Activated CD4-positive, alpha-beta memory T cell treated with anti-CD3 and anti-CD28 coated beads for 36 hours (primary cell): ENCODE measurements at places on chromosomes 7 and 10. TPM values are rescaled to one million over a fixed set of nuclear protein-coding genes. Genes with fewer than 3 reads are reported as not detected.

The MBL2 gene
- total RNA-seq, result not detected

GRCh38 chr7:158849442-158849767 is 7.0 kb upstream of the DYNC2I1 start:
- DNase-seq, result no peak

- DNase-seq, result no peak
Measured at GRCh38 chr7:29216128-29216527, 21.6 kb downstream of the CHN2 start.

GRCh38 chr10:20240643-20241042 is 424.4 kb downstream of the PLXDC2 start:
- no peak for DNase-seq

The STK31 gene
- total RNA-seq, result not detected

DNA sequence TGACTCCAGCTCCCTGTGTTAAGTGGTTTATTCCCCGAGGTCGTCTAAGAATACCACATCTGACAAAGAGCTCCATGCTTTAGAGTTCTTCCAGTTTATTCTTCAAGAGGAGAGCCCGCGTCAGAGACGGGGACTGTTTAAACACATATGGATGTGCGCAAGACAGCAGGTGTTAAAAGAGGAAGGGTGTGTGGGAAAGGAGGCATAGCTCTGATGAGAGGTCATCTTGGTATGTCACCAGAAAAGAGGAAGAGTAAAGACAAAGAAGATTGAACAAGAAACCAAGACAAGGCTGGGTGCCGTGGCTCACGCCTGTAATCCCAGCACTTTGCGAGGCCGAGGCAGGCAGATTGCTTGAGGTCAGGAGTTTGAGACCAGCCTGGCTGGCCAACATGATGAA is 258.7 kb downstream of the CCDC3 start:
- DNase-seq, result no peak

The CPXM2 gene
- not detected for total RNA-seq

The BPGM gene
- total RNA-seq, result 24.9 TPM

DNA sequence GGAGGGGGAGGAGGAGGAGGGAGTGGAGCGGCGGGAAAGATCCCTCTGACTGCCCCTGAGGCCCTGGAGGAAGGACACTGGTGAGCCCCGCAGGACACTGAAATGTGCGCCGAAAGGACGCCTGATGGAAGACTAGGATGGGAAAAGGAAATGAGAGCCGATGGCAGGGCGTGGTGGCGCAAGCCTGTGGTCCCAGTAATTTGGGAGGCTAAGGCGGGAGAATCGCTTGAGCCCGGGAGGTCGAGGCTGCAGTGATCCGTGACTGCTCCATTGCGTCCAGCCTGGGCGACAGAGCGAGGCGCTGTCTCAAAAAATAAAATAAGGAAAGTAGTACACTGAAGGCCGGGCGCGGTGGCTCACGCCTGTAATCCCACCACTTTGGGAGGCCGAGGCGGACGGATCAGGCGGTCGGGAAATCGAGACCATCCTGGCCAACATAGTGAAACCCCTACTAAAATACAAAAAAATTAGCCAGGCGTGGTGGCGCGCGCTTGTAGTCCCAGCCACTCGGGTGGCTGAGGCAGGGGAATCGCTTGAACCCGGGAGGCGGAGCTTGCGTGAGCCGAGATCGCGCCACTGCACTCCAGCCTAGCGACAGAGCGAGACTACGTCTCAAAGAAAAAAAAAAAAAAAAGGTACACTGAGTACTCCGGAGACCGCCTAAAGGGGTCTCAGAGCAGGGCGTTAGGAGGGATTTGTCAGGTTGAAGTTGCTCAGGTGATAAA is 561 bp upstream of the HNRNPF start:
- peak; percentile 87 for DNase-seq

GRCh38 chr10:131757285-131758058 is 143.3 kb upstream of the PPP2R2D start:
- DNase-seq, result no peak

DNA sequence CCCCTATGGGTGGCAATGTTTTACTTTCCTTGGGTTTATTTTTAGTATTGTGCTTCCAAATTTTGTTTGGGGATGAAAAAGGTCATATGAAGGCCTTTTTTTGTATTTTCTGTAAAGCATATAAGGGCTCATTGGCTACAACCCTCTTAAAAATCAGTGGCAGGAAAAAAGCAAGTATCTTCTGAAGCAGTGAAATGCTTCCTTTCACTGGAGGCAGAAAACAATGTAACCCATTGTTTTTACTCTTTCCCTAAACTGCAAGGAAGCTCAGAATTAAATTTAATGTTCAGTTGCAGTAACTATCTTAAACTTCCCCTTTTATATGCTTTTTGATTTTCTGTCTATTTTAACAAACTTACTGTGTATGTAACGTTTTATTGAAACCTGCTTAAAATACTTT is 148.7 kb upstream of the LYZL1 start:
- DNase-seq, result no peak

DNA sequence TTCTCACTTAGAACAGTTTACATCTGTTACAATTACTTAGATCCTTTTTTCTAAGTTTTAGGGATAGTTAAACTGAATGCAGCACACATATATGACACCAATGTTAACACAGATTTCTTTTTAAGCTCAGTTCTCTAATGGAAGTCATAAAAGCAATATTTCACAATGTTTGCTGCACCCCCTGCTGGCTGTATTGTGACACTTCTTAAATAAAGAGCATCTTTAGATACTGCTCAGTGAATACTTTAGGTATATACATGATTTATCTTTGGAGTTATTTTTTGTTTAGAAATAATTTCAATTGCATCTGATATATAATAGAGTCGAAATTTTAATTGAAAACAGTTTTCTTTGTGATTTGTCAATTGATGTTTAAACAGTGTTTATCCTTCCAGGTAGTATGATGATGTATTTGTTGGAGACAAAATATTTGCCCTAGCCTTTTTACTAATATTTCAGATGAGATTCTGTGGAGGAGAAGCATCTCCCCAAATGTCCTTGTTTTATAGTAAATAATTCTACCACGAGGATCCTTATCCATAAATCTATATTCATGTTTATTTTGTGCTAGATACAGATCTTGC is 174.4 kb downstream of the ST7 start:
- peak; percentile 48 for DNase-seq

The AKR1B15 gene
- not detected for total RNA-seq

- no peak for DNase-seq
Measured at GRCh38 chr10:93356516-93356915, 125.6 kb downstream of the MYOF start.

DNA sequence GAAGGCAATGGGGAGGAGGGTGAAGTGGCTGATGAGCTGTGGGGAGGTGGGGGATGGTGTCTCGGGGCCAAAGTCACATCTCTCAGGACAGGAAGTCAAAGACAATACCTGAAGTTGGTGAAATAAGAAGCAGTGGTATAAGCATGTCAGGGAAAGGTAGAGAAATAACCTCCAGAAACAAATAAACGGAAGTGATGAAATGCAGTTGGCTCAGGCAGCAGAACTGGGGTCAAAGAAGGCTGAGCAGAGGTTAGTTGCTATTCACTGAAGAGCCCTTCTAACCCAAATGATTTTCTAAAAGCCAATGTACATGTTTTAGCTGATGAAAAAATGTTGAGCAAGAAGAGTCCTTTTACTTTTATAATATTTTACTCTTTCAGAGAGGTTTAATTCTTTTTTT is 78.6 kb upstream of the ADRB1 start:
- no peak for DNase-seq

DNA sequence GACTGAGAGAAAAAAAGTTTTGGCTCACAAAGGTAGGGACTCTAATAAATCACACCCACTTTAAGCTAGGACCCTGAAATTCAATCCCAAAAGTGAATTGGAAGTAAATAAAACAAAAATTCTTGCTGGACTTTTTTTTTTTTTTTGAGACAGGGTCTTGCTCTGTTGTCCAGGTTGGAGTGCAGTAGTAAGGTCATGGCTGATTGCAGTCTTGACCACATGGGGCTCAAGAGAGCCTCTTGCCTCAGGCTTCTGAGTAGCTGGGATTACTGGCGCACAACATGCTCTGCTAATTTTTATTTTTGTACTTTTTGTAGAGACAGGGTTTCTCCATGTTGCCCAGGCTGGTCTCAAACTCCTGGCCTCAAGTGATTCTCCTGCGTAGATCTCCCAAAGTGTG is 5.0 kb upstream of the LUC7L2 start:
- no peak for DNase-seq

DNA sequence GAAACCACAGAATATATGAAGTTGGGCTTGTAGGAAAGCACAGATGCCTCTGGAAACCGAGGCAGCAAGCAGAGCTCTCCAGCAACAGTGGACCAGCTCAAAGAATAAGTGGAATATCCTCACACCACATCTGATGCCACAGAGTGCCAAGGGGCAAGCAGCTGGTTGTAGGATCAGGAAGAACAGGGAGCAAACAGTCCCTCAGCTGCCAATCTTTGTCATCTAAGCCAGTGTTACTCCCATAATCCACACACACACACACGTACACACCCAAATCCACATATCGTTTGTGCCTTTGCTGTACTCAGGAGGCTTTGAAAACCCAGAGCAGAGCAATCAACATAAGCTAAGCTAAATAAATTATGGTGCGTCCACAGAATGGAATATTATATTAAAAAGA is 20.7 kb upstream of the SEC24C start:
- no peak for DNase-seq

DNA sequence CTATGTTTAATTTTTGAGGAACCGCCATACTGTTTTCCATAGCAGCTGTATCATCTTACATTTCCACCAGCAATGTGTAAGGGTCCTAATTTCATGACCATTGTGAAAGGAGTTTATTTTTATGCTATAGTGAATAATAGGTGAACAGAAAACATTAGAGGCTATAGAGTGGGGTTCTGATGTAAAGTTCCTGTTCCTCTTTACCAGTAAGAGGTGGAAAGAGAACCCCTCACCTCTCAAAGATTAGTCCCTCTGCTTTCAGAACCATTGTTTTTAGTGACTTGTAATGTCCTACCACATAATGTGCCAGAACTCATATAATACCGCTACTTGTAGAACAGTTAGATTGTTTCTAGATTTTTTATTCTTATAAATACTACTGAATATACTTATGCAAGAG is 34.2 kb downstream of the SUFU start:
- DNase-seq, result no peak

- no peak for DNase-seq
Measured at GRCh38 chr7:93551063-93551895, 23.2 kb downstream of the CALCR start.

GRCh38 chr10:102633287-102633686 is 11.0 kb upstream of the TRIM8 start:
- peak; percentile 79 for DNase-seq

DNA sequence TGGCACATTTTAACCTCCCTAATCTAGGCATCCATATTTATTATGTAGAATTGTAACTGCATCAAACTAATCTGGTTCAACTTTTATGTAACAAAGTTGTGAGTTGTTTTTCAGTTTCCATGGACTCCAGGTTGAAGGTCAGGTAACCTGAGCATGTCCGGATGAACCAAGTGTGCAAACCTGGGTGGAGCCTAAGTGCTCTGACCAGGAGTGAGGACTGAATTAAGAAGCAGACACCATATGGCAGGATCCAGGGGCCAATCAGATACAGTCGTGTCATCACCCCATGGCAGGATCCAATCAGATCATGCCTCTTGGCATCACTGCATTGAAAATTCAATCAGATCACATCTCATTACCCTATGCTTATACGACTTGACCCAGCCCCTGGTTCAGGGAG is 41.2 kb upstream of the PHYHIPL start:
- DNase-seq, result no peak

The SORCS1 gene
- total RNA-seq, result not detected

DNA sequence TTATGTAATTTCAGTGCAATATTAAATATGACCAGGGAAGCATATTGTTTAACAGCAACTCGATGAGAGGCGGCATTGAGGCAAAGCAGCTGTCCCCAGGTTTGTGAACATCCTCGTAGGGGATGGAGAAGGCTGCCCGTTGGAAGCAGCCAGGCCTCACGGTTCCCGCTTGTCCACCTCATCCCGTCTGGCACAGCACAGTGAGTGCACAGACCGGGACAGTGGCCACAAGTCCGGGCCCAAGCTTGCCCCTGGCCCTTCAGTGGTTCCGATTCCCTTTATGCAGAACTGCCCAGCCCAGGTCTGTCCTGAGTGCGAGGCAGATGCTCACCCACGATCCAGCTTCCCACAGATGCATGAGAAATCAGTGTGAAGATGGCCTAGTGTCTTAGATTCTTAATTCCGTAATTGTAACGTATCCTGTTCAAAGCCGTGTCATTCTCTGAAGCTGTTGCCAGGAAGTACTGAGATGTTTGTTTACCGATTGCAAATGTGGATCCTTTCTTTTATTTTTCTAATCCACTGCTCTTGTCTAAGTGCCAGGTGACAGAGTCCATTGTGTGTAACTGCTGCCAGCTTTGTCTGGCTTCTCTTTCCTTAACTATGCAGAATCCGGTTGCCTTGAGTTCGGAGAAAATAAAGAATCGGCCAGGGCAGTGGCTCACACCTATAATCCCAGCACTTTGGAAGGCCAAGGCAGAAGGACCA is 35.5 kb downstream of the PFKP start:
- no peak for DNase-seq

GRCh38 chr7:2785071-2785500 is 59.0 kb downstream of the GNA12 start:
- DNase-seq, result no peak

GRCh38 chr10:117552156-117552631 is 9.6 kb downstream of the EMX2 start:
- DNase-seq, result no peak

DNA sequence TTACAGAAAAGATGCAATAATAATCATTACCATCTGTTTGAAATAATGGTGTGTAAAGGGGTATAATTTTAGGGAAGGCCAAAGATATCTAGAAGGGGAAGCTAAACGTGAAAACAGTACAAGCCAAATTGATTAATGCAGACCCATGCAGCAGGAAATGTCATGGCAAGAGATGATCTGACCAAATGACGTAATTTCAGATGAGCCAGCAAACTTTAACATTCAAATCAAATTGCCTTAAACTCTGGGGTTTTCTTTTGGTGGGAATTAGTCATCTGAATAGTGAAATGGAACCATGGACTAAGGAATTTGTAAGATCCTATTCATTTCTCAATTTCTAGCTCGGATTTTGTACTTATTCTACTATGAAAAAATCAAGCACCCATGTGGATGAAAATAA is 21.4 kb upstream of the SCIN start:
- no peak for DNase-seq

The TSPAN12 gene
- total RNA-seq, result not detected

GRCh38 chr10:97185326-97186058 is at the start of gene SLIT1:
SLIT1 (minus strand) TSS chr10:97185959; CDS start chr10:97185674, 285 bp downstream.
- no peak for DNase-seq

DNA sequence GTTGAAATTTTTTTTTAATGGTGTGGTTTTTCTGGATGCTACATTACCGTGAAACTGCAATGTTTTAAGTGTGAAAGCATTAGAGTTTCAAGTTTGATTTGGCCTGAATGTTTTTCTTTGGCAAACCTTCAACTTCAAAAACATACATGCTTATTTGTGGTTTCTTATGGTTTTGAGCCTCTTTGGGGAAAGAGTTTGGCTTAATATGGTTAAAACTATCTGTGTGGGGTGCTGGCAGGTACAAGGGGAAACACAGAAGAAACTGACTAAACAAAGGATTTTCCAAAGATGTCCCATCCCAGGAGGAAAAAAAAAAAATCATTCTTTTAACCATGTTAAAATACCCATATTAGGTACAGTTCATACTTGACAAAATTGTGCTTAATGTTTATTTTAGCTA is 121.1 kb downstream of the HGF start:
- DNase-seq, result no peak

- no peak for DNase-seq
Measured at GRCh38 chr10:10361301-10361885, 656.3 kb upstream of the CELF2 start.

GRCh38 chr7:144386741-144387140 is 16.8 kb downstream of the NOBOX start:
- DNase-seq, result no peak

GRCh38 chr7:128122576-128123290 is 91.5 kb upstream of the LRRC4 start:
- DNase-seq, result no peak
